Left kidney (tissue), 8 donors: ENCODE measurements at places on chromosomes 1 and 21.

- DNase-seq, result no peak
Measured at GRCh38 chr1:109243860-109244552, 5.3 kb upstream of the CELSR2 start.

- DNase-seq, result no peak
Measured at GRCh38 chr1:101162736-101163735, 73.8 kb upstream of the S1PR1 start.

DNA sequence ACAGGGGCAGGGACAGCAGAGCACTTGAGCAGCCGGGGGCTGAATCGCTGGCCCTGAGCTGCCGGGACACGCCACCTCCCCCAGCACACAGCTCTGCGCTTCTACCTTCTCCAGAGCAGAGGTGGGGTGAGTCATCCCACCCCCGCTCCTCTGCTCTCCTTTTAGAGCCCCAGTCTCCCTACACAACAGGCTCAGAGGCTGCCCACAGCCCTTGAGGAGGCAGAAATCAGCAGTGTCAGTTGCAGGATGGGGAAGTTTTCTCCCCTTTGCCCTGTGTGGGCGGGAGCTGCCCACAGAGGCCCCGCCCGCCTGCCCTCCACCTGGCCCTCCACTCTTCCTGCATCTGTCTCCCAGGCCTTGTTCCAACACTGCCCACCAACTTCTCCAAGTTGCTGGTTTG lies 94.6 kb downstream of the STUM start:
- no peak for DNase-seq

- no peak for DNase-seq
Measured at GRCh38 chr1:112196731-112197130, 199.3 kb upstream of the CTTNBP2NL start.

DNA sequence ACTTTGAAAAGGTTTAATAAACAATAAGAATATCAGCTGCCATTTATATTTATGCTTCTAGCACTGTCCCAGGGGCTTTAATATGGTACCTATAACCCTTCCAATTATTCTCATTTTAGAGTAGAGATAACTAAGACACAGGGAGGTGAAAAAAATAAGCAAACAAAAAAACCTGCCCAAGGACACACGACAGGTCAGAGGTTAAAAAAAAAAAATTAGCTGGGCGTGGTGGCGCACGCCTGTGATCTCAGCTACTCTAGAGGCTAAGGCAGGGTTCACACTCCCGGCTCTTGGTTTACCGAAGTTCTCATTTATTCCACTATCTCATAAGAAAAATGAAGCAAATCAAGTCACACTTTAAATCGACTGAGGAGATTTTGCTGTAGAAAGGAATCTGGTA lies 34.7 kb upstream of the CNN3 start:
- no peak for DNase-seq

DNA sequence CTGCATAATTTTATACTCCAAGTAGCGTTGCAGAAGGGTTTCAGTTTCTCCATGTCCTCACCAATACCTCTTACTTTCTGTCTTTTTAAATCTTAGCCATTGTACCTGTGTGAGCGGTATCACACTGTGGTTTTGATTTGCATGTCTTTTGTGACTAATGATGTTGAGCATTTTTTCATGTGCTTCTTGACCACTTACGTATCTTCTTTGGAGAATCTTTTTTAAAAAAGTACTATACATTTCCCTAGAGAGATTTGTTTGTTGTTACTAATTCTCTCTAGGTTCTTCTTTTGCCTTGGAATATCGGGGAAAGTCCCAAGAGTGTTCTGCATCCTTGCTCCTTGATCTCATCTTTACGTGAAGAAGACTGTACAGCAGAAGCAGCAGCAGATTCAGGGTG lies 81.8 kb upstream of the WARS2 start:
- DNase-seq, result no peak

- DNase-seq, result no peak
Measured at GRCh38 chr1:245797592-245798348, 643.0 kb downstream of the KIF26B start.

DNA sequence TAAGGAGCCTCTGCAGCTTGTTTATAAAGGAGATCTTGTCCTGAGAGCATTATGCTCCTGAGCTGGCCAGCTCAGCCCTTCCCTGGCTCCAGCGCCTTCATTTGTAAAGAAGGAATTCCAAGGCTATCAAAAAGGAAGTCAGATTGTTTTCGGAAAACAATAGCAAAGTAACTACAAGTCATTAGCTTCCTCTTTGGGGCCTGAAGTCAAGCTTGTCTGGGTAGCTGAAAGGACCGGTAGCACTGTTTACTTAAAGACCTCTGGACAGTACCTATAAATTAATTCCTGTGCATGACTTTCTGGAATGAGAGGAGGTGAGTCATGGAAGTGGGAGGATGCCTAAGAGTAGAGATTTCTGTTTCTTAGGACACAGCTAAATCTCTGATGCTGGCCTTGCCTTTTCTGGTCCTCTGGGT lies 20.7 kb upstream of the GJA5 start:
- no peak for DNase-seq

DNA sequence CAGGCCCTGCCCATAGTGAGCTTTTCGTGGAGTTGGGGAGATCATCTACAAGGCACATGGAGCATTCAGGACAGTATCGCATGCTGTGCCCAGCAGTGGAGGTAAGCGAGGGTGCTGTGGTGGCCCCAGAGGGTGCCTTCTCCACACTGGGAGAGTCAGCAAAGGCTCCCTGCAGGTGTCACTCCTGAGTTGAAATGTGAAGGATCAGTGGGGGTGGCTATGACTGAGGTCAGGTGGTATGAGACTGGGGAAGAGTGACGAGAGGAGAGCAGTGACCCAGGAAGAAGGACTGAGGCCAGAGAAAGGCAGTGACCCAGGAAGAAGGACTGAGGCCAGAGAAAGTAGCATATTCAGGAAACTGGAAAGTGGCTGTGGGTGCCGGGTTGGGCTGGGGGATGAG lies 53.0 kb downstream of the SPAG17 start:
- DNase-seq, result no peak

DNA sequence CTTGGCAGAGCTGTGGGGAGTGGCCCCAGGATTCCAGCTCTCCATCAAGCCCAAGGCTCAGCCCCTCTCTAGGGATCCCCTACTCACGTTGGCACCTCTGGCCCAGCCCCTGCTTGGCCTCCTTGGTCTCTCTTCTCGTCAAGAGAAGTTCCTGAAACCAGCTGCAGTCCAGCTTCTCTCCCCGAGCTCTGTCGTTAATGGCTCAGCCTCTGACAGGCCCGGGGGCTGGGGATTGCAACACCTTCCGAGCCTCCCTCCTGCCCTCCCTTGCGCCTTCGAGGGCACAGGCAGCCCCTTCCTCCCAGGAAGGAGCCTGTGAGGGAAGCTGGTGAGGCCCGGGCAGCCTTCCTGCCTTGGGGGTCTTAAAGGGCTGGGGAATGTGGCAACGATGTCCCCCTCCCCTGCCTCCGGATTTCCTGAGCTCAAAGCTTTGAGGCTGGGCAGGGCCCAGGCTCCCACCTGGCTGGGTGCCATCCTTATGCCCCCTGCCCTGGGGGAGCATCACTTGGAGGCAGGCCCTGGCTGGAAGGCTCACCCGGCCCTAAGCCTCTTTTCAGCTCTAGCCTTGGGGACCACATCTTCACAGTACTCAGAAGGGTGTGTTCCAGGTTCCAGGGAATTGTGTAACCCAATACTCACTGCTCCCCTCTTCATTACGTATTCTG lies at the start of gene CSF3R:
TSS of gene CSF3R (minus strand) at position 190 of the 665 bp plus-strand sequence. CDS start 3,417 bp downstream, outside the sequence.
- DNase-seq, result no peak

DNA sequence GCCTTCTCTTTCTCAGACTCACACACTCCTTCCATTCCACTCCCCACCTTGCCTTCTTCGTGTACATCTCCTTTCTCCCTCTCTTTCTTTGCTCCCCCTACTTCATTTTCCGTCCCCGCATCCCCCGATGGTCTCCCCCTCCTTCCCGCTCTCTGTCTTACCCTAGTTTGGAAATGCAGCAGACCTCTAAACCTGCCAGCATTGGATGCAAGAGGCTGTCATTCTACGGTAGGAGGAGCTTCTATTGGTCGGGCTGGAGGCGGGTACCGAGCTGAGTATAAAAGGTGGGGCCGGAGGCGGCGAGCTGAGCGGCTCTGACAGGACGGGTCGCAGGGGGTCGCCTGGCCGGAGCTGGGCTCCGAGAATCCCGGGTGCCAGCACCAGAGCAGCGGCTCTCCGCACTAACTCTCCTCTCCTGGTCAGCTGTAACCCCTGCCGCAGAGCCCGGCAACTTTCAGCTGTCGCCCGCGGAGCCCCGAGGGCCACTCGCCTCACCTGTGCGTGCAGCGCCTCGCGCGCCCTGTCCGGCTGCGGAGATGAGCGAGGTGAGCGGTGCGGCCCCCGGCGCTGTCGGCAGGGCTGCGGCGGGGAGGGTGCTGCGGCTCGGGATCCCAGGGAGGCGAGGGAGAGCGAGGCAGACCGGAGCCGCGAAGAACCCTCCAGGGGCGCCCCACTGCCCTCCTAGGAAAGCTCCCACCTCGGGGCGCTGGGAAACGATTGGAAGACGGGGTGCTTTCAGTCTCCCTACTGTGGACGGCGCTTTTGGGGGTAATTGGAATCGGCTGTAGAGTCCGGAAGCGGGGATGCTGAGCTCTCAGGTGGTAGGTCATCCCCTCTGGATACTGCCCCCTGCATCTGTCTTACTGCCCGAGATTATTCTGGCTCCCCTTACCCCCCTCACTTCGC lies at the start of gene PCP4L1:
TSS of gene PCP4L1 (plus strand) at position 307 of the 906 bp plus-strand sequence. CDS start at position 537, 230 bp downstream.
- peak; percentile 61 for DNase-seq

DNA sequence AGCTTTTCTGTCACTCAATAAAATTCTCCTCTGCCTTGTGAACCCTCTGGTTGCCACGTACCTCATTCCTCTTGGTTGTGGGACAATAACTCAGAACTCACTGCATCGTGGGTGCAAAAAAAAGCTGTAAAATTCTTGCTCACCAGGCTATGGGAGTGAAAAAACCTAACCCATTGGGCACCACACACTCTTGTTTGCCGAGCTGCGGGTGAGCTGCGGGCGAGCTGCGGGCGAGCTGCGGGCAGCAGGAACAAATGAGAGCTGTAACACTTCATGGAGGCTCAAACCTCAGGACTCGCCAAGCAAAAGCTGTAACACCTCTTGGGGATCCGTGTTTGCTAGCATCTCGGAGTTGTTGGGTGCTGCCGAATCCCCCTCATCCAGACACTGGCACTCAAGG lies 641.3 kb upstream of the CHRM3 start:
- no peak for DNase-seq

GRCh38 chr1:11204396-11205190 lies 15.4 kb downstream of the ANGPTL7 start:
- no peak for DNase-seq

- no peak for DNase-seq
Measured at GRCh38 chr1:233289676-233290075, 5.8 kb downstream of the PCNX2 start.

DNA sequence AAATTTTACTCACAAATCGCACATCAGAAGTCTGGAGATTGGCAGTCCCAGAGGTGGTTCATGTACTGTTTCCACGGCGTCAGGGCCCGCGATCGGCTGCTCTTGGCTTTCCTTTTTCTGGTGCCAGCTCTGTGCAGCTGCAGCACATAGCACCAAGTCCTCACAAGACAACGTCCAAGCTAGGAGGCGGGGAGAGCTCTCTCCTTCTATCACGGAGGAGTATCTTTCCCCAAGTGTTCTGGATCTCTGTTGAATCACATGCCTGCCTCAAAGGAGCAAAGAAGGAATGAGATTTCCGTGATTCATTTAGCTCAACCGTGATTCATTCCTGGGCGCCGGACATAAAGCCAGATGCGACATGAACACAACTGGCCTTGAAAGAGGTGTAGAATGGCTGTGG lies 25.5 kb downstream of the MT1HL1 start:
- DNase-seq, result no peak

GRCh38 chr1:100494393-100495084 lies 43.4 kb upstream of the GPR88 start:
- no peak for DNase-seq

DNA sequence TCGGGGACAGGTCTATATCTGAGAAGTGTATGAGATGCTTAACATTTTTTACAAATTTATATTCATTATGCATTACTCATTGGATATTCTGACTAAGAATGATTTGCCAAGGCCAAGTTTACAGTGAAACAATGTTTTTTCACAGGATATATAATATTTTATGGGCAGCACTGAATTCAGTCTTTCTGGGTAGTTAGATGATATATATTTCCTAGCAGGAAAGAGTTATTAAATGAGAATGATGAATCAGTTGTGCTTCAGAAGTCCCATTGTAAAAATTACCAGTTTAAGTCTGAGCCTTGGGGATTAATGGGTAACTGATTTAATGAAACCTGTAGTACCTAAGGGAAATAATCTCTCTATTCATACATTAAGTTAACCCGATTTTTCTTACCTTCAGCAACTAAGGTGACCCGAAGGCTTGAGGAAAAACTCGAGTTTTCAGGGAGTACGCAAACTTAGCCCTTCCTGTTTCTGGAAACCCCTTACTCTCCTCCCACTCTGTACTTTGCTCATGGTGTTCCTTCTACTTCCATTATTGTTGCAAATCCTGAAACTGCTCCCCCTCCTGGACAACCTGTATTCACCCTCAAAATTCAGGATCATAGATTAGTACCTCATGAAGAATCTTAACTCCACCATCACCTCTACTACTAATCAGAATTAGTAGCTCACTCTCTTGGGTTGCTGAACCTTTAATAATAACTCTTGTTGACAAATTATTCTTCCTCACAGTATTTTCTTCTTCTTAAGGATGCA lies 135.1 kb downstream of the AK5 start:
- no peak for DNase-seq

DNA sequence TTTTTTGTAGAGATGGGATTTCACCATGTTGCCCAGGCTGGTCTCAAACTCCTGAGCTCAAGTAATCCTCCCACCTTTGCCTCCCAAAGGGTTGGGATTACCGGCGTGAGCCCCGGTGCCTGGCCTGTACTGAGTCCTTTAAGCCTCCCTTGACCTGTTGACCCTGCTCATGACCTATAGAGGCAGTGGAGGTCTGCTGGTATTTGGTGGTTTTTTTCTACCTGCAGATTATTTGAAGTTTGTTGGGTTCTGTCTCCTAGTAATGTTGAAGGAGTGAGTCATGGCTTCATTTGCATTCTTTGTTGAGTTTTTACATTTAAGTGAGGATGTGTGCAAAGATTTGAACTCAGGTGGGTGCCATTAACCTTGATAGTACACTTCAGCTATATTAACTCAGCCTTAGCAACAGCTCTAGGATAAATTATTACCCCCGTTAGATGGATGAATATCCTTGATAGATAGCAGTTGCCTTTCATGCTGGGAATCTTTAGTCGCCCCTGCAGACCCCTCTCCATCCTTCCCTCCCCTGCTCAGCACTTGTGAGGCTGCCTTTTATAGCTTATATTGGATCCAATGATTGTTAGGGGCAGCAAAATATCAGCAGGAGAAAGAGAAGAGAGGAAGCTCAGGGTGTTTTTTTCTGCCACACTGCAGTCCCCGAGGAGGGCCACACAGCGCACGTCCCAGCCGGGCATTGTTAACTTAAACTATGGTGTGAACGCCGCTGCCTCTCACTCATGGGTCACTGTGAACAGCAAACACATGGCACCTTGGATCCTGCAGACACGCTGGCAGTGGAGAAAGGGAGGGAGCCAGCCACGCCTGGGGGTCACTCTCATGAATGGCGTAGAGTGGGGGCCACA lies 14.9 kb upstream of the NPPB start:
- DNase-seq, result no peak

DNA sequence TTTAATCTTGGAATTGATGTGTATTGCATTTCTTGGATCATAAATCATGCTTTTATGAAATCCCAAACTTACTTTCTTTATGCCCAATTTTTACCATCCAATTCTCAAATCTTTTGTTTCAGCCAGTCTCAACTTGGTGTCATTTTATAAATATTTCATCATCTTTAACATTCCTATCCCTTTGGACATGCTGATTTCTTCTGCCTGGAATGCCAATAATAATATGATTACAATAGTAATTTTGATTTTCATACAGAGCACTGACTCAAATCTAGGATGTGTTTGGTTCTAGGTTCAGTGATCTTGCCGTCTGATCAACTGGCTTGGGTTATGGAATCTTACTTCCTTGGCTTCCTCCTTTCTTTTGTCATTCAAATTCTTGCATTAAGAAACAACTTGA lies 12.8 kb downstream of the RRP15 start:
- DNase-seq, result no peak
